ENCODE measurements at places on chromosomes 2 and 18.

- DNase-seq, result no peak
Measured at GRCh38 chr2:233081232-233081730, 21.1 kb downstream of the INPP5D start.

GRCh38 chr2:69766014-69766413 lies 24.1 kb downstream of the ANXA4 start:
- DNase-seq, result no peak

DNA sequence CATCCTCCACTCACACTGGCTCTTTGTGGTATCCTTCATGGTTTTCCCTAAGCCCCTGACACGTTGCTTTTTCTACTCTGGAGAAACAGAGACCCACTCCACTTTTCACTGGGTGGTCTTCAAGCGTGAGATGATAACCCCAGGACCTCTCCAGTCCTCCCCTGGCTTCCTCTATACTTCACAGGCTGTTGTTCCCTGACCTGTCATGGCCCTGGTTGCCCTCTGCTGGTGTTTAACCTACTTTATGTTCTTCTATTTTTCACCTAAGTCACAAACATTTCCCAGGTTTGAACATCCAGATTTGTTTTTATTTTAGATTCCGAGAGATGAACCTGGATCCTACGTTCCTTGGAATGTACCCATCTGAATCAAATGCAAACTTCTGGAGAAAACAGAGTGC lies 84.5 kb downstream of the AOX1 start:
- DNase-seq, result no peak

- DNase-seq, result no peak
Measured at GRCh38 chr2:794554-795241, 117.5 kb upstream of the TMEM18 start.

- no peak for DNase-seq
Measured at GRCh38 chr2:36394804-36395203, 39.2 kb downstream of the CRIM1 start.

- no peak for DNase-seq
Measured at GRCh38 chr18:75154259-75154658, 54.7 kb downstream of the PTGR3 start.

GRCh38 chr2:15868186-15868585 lies 72.2 kb upstream of the MYCN start:
- DNase-seq, result no peak

GRCh38 chr2:68726608-68727367 lies 7.8 kb upstream of the ARHGAP25 start:
- no peak for DNase-seq

DNA sequence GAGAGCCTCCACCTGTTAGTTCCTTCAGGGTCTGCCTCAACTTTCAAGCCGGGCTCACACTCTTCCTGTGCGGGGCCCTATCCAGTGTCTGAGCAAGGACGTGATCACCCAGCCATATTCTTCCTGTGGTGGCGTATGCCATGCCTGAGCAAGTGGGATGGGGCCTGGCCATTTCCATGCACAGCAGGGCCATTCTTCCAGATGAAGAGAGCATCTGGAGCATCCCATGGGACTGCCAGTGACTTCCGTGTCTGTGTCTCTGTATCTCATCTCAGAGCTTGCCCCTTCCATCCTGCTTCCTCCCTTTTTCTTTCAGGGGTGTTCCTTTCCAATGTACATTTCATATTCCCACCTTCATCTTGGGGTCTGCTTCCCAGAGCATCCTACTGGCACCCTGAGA lies 20.2 kb downstream of the SCG2 start:
- DNase-seq, result no peak

DNA sequence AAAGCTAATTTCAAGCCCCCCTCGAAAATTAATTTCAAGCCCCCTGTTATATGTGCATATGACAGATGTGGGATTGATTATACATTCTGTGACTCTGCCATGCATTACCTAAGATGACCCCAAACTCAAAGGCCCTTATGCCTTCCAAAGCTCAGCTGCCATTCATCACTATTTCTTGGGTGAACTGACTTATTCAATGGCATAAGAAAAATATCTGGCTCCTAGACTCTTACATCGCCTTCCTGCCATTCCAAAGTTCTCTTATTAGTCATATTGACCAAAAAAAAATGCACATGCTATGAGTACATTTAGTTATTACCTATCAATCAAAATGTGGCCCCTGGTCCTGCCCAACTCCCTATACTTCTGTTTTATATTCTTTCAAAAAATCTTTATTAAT lies 291.8 kb upstream of the CHAC2 start:
- no peak for DNase-seq

DNA sequence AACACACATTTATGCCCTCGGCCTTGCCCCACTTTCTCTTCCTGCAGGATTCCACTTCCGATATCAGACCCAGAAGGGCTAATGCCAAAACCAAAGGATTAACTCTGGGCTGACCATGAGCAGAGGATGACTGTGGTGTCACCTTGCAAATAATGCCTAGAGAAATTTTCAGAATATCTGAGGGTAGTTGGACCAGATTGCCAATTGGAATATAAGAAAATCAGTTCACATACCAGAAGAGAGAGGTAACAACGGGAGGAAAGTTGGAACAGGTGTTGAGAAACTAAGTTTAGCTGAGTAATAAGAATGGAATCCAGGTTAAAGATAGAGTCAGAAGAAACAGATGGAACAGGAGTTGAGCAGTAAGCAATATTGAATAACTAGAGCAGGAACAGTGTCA lies 232.7 kb upstream of the UBE2E3 start:
- DNase-seq, result no peak

- DNase-seq, result no peak
Measured at GRCh38 chr2:119702203-119702917, 23.4 kb downstream of the TMEM177 start.

DNA sequence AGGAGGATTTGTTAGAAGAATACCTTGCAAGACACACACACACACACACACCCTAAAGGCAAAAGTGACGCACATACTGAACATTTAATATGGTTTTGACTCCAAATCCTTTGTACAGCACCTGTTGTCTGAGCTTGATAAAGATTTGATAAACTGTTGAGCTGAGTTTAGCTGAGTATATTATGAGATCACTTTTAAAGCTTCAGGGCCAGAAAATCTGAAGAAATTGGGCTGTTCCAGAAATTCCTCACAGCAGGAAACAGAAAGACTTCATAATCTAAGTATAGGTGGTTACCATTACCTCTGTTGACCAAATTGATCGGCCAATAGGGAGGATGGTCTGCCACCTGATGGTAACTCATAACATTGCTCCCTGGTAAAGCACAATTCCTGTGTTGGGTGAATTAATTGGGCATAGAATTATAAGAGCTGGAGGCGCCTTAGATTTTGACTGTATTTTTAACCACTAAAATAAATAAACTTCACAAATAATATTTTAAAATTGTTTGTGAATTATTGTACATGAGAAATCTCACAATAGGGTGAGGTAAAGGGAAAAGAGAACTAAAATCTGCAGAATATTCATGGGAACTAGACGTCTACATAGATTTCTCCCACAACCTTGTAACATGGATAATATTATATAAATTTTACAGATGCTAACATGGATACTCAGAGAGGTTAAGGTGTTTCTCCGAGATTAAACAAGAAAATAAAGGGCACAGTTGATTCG lies 21.8 kb upstream of the RPIA start:
- DNase-seq, result peak; percentile 38

DNA sequence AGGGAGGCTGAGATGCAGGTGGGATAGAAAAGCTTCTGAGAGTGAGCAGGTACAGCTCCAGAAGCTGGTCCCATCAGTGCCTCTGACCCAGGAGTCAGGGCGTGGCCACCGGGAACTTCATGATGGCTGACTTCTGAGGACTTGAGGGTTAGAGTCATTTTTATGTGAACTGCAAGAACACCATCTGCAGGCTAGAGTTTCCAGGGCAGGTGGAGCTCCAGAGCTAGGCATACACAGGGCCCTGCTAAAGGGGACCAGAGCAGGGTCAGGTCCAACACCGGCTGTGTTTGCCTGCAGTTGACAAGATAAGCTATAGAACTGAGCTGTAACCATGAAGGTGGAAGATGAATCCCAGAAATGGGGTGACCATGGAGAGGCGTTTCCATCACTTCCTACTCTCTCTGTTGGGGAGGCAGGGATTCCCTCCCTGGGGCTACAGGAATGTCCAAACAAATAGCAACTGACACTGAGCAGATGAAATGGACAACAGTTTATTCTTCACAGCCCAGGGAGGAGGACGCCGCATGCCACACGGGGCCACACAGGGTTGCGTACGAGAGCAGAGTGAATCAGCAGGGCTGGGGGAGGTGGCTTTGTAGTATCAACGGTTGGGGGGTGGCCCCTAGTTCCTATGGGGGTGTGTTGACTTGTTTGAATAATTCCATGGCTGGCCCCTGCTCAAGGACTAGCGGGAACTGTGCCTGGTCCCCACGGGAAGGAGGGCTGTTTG lies 77.6 kb upstream of the ZNF516 start:
- DNase-seq, result no peak

- DNase-seq, result no peak
Measured at GRCh38 chr2:108625186-108625827, 91.0 kb downstream of the LIMS1 start.

DNA sequence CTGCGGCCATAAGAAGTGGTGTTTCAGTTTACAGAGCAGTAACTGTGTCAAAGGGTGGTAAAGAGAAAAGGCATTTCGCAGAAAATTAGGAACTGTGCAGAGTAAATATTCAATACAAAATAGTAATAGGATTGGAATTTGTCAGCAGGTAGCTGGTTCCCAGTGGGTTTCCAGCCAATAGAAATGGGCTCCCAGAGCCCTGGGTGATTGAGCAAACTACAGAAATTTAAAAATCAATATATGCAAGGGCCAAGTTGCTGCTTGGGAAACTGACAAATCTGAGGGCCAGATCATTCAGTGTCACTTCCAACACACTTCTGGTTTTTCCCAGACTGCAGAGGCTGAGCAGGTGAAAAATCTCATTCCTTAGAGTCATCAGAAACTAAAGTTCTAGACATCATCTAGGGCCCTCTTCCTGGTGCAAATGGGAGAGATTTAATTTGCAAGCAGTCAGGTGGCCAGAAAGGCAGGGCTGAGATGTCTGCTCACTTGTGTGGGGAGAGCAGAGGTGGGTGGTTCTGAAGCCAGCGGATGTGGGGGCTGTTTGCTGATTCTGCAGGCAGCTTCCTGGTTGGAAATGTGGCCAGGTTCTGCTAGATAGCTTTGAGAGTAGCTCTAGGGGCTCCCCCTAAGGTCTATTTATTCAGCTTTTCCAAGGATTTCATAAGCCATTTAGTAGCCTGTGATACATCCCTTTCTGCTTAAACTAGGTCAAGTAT lies 182.4 kb downstream of the NCK2 start:
- DNase-seq, result no peak

DNA sequence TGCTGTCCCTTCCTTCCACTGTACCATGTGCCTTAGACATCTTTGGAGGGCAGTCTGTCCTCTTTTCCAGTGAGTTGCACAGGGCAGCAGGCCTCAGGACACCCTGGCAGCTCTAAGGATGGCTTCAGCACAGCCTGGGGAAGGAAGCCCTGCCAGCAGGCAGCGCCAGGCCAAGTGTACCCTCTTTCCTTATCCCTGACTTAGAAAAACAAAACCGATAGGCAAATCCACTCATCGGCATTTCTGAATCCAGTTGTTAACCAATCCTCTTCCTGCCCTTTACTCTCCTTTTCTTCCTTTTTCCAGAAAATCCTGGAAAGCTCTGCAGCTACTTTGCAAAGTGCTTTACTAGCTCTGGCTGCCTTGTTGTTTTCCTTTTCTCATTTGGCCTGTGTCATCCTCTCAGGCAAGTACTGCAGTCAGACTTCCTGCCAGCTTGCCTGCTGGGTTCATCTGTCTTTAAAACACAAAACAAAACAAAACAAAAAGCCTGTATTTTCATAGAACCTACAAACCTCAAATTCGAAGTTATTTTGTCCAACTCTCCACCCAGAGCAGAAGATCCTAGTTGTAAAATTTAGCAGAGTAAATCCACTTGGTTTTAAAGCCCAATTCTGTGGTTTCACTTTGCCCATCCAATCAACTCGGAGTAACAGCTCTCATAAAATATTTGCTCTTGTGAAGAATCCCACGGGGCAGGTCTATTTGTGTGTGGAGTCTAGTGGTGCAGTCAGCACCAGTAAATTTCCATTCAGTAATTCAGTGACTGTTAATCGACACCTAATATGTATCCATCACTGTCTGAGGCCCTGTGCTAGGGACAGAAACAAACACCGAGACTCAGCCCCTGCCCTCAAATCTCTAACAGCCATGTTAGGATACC lies 45.2 kb downstream of the PCBP1 start:
- peak; percentile 36 for DNase-seq

DNA sequence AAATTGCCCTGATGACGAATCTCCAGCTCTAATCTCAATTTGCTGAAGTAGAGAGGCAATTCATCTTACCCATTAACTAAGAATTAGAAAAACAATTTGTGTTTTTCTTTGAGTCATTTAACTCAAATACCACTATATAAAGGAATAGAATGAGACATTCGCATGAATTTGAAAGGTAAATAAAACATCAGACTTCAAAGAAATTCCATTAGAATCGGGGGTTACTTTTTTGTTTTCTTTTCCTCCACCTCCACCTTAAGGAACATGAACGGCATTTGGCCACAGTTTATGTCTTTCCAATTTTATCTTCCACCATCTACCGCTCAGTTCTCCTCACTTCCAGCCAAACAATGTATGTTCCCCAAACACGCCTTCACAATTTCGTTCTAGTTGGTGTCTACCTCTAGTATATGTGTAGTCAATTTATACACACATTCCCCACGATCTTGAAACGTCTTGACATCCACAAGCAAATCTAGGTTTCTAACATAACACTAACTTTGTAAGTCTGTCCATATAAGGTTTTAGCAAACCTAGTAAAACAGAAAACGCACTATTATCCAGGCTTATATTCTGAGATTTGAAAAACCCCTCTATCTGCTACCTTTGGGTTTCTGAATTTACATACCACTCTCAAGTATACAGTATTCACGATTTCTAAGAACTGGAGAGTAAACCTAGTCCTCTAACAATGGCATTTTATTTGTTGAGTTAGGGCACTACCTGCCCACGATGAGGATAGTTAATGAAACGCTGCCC lies 1.2 kb upstream of the SMCHD1 start:
- no peak for DNase-seq

DNA sequence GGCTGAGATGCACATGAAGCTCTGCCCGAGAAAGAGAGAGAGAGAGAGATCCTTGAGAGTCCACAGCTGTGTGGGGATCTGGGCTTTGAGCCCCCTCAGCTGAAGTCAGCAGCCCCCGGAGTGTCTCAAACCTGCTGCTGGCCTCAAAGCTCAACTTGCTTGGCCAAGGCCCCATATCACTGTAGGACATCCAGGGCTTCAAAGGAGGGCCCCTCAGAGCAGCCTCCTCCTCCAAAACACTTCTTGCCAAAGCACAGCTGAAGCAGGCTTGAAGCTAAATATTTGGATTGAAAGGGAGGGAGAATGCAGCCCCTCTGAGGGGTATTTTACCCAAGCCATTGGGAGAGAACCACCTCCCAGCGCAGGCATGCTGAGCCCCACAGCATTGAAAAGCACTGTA lies 357.6 kb downstream of the OSR1 start:
- DNase-seq, result no peak

GRCh38 chr2:13001408-13001807 lies 284.7 kb downstream of the TRIB2 start:
- DNase-seq, result no peak

- no peak for DNase-seq
Measured at GRCh38 chr18:63107931-63108330, 211.6 kb downstream of the BCL2 start.

- no peak for DNase-seq
Measured at GRCh38 chr2:207387001-207387571, 142.7 kb upstream of the CREB1 start.
